ENCODE measurements at places on chromosomes 5 and 9. TPM values are rescaled to one million over a fixed set of nuclear protein-coding genes. Genes with fewer than 3 reads are reported as not detected.

- DNase-seq, result no peak
These were observed 68.5 kb downstream of the OSTF1 start for GRCh38 chr9:75156858-75157257.

DNAH5 gene
- 0.25 TPM for polyA plus RNA-seq

GRCh38 chr5:180193749-180194375 lies 15.1 kb downstream of the RASGEF1C start:
- no peak for DNase-seq

GRCh38 chr5:170630226-170630625 lies 126.4 kb downstream of the KCNIP1 start:
- no peak for DNase-seq

DNA sequence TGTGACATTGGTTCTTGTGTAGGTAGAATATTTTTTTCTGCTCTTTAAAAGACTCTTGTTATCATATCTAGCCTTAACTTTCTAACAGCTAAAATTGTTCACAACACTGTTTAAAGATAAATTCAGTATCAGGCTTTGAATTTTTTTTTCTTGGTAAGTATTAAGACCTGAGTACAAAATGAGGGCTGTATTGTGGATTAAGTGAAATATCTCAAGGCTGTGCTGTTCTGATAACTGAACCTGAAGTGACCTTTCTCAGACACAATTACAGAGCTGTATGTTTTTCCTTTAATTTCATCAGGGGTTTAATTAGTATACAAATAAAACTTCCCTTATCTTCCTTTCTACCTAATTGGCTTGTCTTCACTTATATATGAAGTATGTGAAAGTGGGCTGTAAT lies 290.5 kb downstream of the CCDC171 start:
- no peak for DNase-seq

DNA sequence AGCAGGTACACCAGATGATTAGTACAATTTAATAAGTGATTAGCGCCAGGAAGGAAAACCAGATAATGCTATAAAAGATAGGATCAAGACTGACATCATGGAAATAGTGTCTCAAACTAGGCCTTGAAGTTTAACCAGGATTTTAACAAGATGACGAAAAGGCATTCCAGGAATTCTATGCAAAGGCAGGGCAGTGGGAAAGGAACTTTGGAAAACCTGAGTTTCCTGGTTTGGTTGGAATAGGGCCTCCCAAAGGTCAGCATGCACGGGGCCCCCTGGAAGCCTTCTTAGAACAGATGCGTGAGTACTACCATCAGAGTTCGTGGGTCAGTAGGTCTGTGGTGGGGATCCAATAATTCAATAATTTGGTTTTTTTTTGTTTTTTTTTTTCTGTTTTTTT lies 935.2 kb upstream of the DMAC1 start:
- DNase-seq, result no peak

BRINP1 gene
- polyA plus RNA-seq, result 5.6 TPM

- DNase-seq, result no peak
These were observed 62.4 kb downstream of the MFAP3 start for GRCh38 chr5:154101184-154101583.
